ENCODE measurements at places on chromosomes 7 and 10.

- no peak for DNase-seq
These were observed 71.6 kb downstream of the GSDME start for GRCh38 chr7:24685708-24686107.

GRCh38 chr7:71348821-71349681 is 217.1 kb downstream of the GALNT17 start:
- no peak for DNase-seq

GRCh38 chr7:33423646-33424020 is 294.3 kb downstream of the BBS9 start:
- DNase-seq = no peak

DNA sequence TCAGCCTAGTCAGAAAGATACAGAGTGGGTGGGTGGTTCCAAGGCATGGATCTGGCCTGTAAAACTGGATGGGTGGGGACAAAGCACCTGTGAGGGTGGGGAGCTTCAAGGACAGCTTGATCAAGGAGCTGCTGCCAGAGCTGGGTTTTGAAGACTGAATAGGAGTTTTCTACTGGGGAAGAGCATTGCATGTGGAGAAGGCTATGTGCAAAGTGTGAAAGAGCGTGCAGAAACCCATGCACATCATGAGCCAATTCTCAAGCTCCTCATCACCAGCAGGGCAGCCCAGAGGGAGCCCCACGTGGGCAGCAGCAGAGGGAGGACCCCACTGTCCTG is 58.6 kb downstream of the PDGFA start:
- DNase-seq = no peak

GRCh38 chr10:96833220-96834001 is 1.3 kb downstream of the LCOR start:
- peak; percentile 61 for DNase-seq

Data from mesothelial cell of epicardium (in vitro differentiated cells).